ENCODE measurements at places on chromosomes 1 and 21.

DNA sequence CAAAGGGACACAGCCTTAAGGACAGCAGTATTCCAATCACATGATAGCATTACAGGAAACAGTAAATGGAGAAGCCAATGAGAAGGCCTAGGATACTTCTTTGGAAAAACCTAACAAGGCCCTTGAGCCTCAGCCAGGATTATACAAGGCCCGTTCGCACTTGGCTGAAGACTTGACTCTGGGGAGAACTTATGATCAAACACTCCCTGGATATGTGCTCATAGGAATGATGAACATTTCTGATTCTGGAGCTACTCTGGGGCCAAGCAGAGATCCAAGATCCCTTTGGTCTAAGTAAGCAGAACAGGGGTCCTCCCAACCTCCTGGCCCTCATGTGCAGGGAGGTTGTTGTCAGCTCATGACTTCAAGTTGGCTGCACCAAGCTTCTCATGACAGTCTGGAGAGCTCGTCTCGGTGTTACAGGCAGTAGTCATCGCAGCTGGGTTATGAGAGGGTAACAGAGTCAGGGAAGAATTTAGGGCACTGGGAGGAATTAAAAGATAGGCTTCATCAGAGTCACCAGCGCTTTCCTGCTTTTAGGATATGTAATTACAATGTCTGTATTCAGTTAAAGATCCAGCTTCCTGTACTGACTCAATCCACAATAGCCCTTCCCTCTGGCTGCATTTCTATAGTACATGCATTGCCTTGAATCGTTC, 92.5 kb upstream of the IRF2BP2 start:
- no peak for DNase-seq

DNA sequence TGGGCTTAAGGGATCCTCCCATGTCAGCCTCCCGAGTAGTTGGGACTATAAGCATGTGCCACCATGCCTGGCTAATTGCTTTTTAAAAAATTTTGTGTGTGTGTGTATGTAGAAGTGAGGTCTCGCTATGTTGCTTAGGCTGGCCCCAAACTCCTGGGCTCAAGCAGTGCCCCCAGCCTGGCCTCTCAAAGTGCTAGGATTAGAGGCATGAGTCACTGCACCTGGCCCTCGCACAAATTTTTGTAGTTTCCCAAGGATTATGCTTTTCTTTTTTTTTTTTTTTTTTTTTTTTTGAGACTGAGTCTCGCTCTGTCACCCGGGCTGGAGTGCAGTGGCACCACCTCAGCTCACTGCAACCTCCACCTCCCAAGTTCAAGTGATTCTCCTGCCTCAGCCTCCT, 144.4 kb upstream of the HNRNPU start:
- DNase-seq: no peak

DNA sequence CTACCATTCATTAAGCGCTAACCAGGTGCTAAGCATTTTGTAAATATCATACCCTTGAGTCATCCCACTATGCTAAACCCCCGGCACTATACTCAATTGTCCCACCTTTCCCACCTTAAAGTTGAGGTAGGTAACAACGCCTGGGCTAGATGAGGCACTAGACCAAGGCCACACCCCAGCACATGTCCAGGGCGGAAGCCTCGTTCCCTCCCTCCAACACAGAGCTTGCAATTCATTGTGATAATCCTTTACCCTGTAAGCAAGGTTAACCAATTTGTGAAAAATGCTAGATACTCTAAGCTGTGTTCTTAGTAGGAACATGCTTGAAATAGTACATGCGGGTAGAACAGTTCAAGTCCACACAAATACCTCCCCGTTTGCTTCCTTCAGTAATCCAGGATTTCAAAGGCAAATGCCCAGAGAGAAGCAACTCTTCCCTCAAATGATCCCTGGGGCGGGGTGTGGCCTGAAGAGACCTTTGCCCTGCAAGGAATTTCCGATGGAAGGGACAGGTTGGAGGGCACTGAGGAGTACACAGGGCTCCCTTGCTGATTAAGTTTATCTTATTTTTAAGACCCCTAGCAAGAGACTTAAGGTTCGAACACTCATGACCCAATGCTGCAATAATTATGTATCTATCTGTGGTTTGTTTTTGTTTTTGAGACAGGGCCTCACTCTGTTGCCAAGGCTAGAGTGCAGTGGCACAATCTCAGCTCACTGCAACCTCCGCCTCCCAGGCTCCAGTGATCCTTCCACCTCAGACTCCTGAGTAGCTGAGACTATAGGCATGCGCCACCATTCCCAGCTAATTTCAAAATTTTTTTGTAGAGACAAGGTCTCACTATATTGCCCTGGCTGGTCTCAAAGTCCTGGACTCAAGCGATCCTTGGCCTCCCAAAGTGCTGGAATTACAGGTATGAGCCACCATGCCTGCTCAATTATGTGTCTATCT, 2.6 kb downstream of the RSPH1 start:
- DNase-seq: no peak

DNA sequence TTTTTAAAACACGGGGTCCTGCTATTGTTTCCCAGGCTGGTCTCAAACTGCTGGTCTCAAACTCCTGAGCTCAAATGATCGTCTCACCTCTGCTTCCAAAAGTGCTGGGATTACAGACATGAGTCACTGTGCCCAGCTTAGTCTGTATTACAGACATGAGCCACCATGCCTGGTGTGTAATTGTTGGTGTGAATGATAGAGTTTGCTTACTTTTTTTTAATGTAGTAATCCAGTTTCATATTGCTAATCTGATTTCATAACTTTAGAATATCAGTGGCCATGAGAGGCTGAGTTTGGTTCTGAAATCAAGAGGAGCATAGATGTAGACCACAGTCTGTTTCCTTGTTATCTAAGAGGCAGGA, 3.4 kb downstream of the EPB41 start:
- DNase-seq: no peak

- DNase-seq: no peak
Observed at GRCh38 chr1:38724160-38725131, 135.1 kb downstream of the RRAGC start.

DNA sequence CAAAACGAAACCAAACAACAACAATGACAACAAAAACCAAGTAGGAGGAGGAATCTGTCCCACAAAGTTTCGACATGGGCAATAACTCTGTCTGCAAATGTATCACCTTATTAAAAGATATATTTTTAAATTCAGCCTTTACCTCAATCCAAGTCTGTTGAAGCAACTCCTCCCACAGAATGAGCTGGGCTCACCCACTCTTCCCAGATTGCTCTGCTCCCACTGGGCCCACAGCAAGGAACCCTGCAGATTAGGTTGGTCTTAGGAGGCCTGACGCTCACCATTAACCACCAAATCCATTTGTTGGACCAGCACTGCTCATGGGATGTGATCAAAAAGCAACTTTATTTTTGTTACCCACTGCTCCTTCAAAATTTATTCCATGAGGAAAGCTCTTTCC, 114.7 kb upstream of the CDC42BPA start:
- DNase-seq: no peak

DNA sequence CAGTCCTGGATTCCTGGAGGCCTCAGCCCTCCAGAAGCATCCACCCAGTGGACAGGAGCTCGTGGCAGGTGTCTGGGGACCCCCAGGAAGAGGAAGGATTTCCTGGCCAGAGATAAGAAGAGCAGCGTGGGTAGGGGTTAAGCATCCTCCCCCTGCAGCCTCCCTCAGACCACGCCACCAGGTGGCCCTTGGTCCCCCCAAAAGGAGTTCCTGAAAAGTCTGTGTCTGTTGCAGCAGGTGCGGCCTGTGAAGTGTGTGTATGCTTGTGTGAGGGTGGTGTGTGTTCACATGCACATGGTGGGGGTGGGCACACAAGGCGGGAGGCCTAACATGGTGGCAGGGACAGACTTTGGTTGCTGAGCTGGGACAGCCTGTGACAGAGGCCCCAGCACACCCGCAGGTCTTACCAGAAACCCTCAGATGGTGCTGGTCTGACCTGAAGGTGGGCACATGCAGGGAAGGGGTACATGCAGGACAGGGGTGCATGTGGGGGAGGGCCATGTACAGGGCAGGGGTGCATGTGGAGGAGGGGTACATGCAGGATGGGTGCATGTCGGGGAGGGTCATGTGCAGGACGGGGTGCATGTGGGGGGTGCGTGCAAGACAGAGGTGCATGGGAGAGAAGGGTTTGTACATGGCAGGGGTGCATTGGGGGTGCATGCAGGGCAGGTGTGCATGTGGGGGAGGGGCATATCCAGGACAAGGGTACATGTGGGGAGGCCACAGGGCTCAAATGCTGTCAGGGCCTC, 18.2 kb upstream of the RUNX3 start:
- DNase-seq: no peak

- DNase-seq: no peak
Observed at GRCh38 chr21:34501716-34502115, 10.3 kb downstream of the KCNE1 start.

DNA sequence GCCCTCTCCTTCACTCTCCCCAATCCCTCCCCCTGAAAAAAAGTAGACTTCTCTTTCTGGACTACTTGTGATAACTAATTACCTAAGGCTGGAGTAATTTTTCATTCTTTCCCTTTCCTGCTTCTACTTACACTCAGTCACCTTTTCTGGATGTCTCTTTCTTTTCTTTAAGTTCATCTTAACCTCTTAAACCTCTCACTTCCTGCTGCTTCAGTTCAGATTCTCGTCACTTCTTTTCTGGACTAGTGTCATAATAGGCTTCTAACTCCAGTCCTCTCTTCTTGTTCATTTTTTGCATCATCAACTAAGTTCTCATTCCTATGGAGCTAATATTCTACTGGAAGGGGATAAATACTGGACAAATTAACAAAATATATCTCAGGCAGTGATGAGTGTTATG, 75.4 kb downstream of the LRRC53 start:
- no peak for DNase-seq

Data from fibroblast of gingiva (primary cell).